Esophagus squamous epithelium (tissue), 5 donors: ENCODE measurements at places on chromosomes 6 and 20.

GRCh38 chr6:73710470-73710869 lies 14.5 kb downstream of the CD109 start:
- H3K36me3 ChIP-seq = no peaks in the 10 kb centered on the region
- DNase-seq = no peak
- no peak overlapping the region for H3K27ac ChIP-seq

- H3K27ac ChIP-seq = no peak overlapping the region
- peaks cover 7% of the 10 kb centered on the region for H3K36me3 ChIP-seq
- H3K4me3 ChIP-seq = no peak overlapping the region
- no peaks in the 10 kb centered on the region for H3K27me3 ChIP-seq
- no peaks in the 10 kb centered on the region for H3K4me1 ChIP-seq
- DNase-seq = no peak
These were observed 12.4 kb downstream of the ZKSCAN4 start for GRCh38 chr6:28239636-28240035.

DNA sequence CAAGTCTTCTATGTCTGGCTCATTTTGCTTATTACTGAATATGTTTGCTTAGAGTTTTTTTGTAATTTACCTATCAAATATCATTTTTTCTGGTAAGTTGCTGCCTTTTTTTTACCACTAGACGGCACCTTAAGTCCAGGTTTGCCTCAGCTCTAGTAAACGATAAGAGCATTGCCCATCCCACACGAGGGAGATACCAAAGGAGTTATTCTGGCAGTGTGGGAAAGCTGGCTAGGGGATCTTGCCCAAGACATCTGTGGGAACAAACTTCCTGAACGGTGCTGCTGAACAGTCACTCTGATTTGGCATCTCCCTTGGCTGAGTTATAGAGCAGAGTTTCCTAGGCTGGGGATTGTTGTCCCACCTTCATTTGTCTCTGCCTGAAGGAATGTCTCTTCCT lies 306.4 kb downstream of the COL12A1 start:
- H3K4me1 ChIP-seq = no peaks in the 10 kb centered on the region
- H3K27me3 ChIP-seq = no peaks in the 10 kb centered on the region
- no peak for DNase-seq
- no peaks in the 10 kb centered on the region for H3K36me3 ChIP-seq
- no peak overlapping the region for H3K4me3 ChIP-seq

DNA sequence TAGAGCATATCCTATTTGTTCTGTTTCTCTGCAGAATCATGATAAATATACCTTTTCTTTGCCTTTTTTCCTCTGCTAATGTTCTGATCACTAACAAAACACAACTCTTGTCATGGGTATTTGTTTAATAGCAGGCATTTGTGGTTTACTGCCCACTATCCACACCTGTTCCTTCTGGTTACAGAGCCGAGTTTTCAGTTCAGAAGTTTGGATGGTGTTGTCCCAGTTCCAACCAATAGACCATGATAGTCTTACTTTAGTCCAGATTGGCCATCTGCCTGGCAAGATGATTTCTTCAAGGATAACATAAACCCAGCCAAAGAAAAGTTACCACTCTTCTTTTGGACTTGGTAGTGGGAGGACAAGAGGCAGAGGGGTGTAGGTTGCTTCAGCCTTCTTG lies 211.2 kb downstream of the TFAP2A start:
- no peaks in the 10 kb centered on the region for H3K27me3 ChIP-seq
- no peaks in the 10 kb centered on the region for H3K36me3 ChIP-seq
- H3K4me3 ChIP-seq = no peak overlapping the region
- no peak overlapping the region for H3K27ac ChIP-seq
- no peaks in the 10 kb centered on the region for H3K4me1 ChIP-seq

GRCh38 chr6:27556406-27556805 lies 83.5 kb upstream of the ZNF184 start:
- no peak overlapping the region for H3K4me3 ChIP-seq
- no peak overlapping the region for H3K27ac ChIP-seq
- no peaks in the 10 kb centered on the region for H3K36me3 ChIP-seq
- H3K4me1 ChIP-seq = no peaks in the 10 kb centered on the region
- no peak for DNase-seq
- peaks cover 14% of the 10 kb centered on the region for H3K27me3 ChIP-seq

DNA sequence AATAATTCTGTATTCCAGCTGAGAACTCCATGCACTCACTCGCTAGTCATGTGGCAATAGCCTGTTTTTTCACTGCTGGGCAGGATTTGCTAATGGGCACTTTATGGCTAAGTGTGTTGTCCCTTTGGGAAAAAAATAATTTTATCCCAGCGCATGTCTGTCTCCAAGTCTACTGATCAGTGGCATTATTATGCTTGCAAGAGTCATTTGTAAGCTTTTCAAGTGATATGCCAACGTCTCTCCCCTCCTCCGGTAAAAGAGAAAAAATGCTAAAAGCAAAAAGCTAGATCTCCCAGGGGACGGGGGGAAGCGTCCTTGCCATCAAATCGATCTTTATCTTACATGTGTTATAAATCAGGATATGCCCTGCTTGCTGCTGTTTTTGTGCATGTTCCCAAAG lies 407.7 kb downstream of the CDH26 start:
- no peak for DNase-seq
- H3K27me3 ChIP-seq = no peaks in the 10 kb centered on the region
- H3K27ac ChIP-seq = no peak overlapping the region
- H3K4me1 ChIP-seq = no peaks in the 10 kb centered on the region
- no peaks in the 10 kb centered on the region for H3K36me3 ChIP-seq

GRCh38 chr6:136148051-136148450 lies 102.1 kb downstream of the MTFR2 start:
- no peak for DNase-seq
- no peaks in the 10 kb centered on the region for H3K4me1 ChIP-seq
- no peaks in the 10 kb centered on the region for H3K27me3 ChIP-seq
- peak overlapping the region; percentile 8 for H3K27ac ChIP-seq
- H3K36me3 ChIP-seq = no peaks in the 10 kb centered on the region

DNA sequence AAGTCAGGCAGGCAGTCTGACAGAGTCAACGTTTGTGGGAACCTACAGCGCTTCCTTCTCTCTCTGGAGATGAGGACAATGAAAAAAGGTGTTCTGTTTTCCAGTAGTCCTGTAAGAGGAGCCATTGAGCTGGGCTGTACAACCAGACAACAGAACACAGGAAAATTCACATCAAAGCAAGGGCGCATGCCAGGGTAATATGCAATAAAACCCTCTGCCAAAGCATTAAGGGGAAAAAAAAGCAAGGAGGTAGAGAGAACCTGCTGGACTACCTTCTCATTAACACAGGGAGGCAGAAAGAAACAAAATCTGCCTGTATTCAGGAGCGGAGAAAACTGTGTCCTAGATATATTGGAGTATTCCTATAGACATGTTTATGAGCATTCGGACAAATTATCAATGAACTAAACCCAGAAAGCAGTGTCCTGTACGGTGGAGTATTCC lies 1.3 kb downstream of the RNF24 start:
- peak overlapping the region; percentile 63 for H3K4me3 ChIP-seq
- no peaks in the 10 kb centered on the region for H3K27me3 ChIP-seq
- H3K27ac ChIP-seq = peak overlapping the region; percentile 89
- no peaks in the 10 kb centered on the region for H3K36me3 ChIP-seq

GRCh38 chr6:37499433-37500293 lies at the start of gene CCDC167:
CCDC167 (minus strand) TSS chr6:37499893; CDS start chr6:37499863, 30 bp downstream.
- DNase-seq = peak; percentile 63
- no peaks in the 10 kb centered on the region for H3K36me3 ChIP-seq
- H3K4me1 ChIP-seq = peaks cover 5% of the 10 kb centered on the region
- no peaks in the 10 kb centered on the region for H3K27me3 ChIP-seq
- H3K4me3 ChIP-seq = peak within 1 kb of the TSS; percentile 46

DNA sequence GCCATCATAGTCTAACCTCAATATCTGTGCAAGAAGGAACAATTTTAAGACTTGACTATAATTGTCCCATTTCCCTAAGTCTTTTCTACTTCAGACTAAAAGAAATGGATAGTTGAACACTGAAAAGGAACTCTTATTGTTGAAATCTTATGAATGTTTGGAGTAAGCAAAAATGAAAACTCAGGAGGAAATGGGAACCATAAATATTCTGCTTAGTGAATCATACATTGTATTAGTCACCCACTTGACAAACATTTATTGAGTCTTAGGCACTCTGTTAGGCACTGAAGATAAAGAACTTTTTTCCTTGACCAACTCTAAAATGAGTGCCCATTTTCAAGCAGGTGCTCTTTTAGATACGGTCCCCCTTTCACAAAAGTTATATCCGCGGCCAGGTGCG lies 8.7 kb downstream of the CCDC170 start:
- no peaks in the 10 kb centered on the region for H3K36me3 ChIP-seq
- no peak for DNase-seq
- H3K27ac ChIP-seq = peak overlapping the region; percentile 10
- no peak overlapping the region for H3K4me3 ChIP-seq
- H3K4me1 ChIP-seq = peaks cover 9% of the 10 kb centered on the region
- no peaks in the 10 kb centered on the region for H3K27me3 ChIP-seq

DNA sequence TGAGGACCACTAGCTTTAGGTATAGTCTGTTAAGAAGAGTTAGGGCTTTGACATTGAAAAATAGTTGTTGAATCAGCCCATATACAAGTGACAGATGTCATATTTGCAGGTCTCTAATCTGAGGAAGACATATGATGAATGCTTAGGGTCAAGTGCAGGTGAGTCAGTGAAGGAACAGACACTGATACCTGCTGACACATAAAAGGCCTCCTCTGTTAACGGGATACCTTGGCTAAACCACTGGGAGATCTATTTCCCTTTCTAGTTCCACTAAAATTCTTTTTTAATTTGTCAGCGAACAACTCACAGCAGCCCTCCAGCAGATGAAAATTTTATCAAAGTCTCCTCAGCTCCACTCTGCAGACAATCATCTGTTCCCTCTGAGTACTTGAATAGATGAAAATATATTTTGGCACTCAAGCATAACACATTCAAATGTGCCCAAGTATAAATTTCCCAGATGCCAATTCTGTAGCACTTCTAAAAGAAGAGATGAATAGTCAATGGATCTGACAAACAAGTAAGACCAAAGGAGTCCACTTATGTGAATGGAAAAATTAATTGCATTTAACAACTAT lies 154.0 kb downstream of the KIF16B start:
- no peaks in the 10 kb centered on the region for H3K27me3 ChIP-seq
- no peaks in the 10 kb centered on the region for H3K36me3 ChIP-seq
- H3K27ac ChIP-seq = no peak overlapping the region
- DNase-seq = no peak
- no peaks in the 10 kb centered on the region for H3K4me1 ChIP-seq
- no peak overlapping the region for H3K4me3 ChIP-seq

- no peaks in the 10 kb centered on the region for H3K27me3 ChIP-seq
- H3K27ac ChIP-seq = no peak overlapping the region
- DNase-seq = no peak
- H3K4me3 ChIP-seq = no peak overlapping the region
- no peaks in the 10 kb centered on the region for H3K36me3 ChIP-seq
These were observed 101.8 kb downstream of the TNFAIP3 start for GRCh38 chr6:137968901-137969300.

GRCh38 chr6:30154709-30155519 lies 6.1 kb downstream of the TRIM10 start:
- peaks cover 53% of the 10 kb centered on the region for H3K27me3 ChIP-seq
- H3K4me3 ChIP-seq = no peak overlapping the region
- H3K36me3 ChIP-seq = no peaks in the 10 kb centered on the region
- H3K27ac ChIP-seq = no peak overlapping the region
